Stimulated activated CD4-positive, alpha-beta T cell treated with anti-CD3 and anti-CD28 coated beads, Interleukin-1b, Interleukin-23, amount 100 ng/mL, for 1 hour (primary cell): ENCODE measurements at places on chromosomes 7 and 10.

- DNase-seq: no peak
Measured at GRCh38 chr7:11896663-11897062, 64.7 kb upstream of the THSD7A start.

GRCh38 chr10:3139216-3139910 is 33.2 kb downstream of the PITRM1 start:
- no peak for DNase-seq

DNA sequence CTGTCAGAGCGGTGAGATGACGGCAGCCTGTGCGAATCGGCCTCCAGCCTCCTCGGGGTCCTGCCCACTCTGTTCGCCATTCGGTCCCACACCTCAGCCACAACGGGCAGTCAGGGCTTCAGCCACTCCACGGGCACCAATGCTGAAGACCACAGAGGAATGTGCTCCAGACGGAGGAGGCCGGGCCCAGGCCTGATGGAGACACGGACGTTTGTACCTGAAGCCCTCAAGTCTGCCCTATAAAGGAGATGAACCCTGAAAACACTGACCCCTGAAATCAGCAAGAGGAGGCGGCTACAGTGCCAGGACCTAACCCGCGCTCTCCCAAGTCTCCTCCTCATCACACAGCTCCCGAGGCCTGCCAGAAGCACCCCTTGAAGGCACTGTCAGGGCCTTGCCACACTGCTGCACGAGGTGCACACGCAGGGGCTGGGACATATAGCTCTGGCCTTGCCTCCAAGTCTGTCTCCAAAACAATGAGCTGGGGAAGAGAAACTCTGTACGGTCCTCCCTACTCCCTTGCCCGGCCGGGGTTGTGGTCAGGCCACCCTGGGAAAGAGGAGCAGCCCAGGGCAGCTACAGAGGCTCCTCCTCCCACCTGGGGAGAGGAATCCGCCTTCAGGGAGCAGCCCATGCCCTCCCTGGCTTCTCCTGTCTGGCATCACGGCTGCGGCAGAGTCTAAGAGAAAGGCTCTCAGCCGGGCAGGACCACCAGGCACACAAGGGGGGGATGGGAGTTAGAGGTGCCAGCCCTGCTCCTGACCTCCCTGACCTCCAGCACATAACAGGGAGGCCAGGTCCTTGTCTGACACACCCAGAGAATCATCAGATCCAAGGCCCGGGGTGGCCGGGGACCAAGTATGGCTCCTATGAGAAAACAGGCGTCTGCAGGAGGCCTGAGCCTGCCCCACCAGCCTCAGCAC is 310.1 kb downstream of the PTPRN2 start:
- DNase-seq: no peak

- DNase-seq: no peak
Measured at GRCh38 chr10:1061930-1062774, 6.0 kb downstream of the WDR37 start.

- DNase-seq: peak; percentile 4
Measured at GRCh38 chr10:74586088-74586585, 240.3 kb upstream of the KAT6B start.

DNA sequence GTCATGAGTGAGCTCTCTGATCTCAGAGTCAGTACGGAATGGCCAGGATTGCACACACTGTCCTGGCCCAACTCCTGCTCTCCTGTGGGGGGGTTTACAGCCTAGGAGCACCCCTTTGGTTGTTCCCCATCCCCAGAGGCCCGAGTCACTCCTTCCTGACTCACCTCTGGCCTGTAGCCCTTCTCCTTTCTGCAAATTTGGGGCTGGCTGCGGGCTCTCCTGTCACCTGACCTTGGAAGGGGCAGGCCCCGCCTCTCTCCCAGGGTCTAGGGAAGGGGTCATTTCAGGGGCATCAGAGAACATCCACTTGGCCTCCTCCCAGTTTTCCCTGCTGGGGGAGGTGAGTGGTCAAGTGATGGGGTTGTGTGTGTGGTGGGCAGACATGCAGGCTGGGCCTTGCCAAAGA is 1.7 kb downstream of the NYAP1 start:
- no peak for DNase-seq

GRCh38 chr7:41870461-41871138 is 167.7 kb upstream of the INHBA start:
- DNase-seq: no peak

GRCh38 chr7:158013085-158013668 is 574.4 kb downstream of the PTPRN2 start:
- DNase-seq: no peak
